Adipose tissue (tissue), 3 donors: ENCODE measurements at places on chromosomes 7 and 10. TPM values are rescaled to one million over a fixed set of nuclear protein-coding genes. Genes with fewer than 3 reads are reported as not detected.

The PLEKHA8 gene
- polyA plus RNA-seq, result 2.1 TPM

The SPACDR gene
- polyA plus RNA-seq, result 0.28 TPM

The INSYN2A gene
- polyA plus RNA-seq, result not detected

The CRCP gene
- 16.5 TPM for polyA plus RNA-seq

The PAXIP1 gene
- polyA plus RNA-seq, result 8.3 TPM

The CD36 gene
- polyA plus RNA-seq, result 612 TPM

The DYDC1 gene
- polyA plus RNA-seq, result not detected

The SFMBT2 gene
- 0.67 TPM for polyA plus RNA-seq

The AKR1C4 gene
- not detected for polyA plus RNA-seq

The HOXA9 gene
- polyA plus RNA-seq, result 2.7 TPM

The EPHA1 gene
- polyA plus RNA-seq, result not detected

The GBX1 gene
- polyA plus RNA-seq, result not detected

The FBXO24 gene
- 0.52 TPM for polyA plus RNA-seq

The SPDYE5 gene
- polyA plus RNA-seq, result 0.08 TPM

The PDE6C gene
- polyA plus RNA-seq, result not detected

The SYNPO2L gene
- 0.11 TPM for polyA plus RNA-seq

The AS3MT gene
- 17.0 TPM for polyA plus RNA-seq

The ENTPD1 gene
- polyA plus RNA-seq, result 1.6 TPM

The PDZD8 gene
- 11.8 TPM for polyA plus RNA-seq

The TFR2 gene
- polyA plus RNA-seq, result 0.48 TPM

The PLCE1 gene
- 0.93 TPM for polyA plus RNA-seq

The CPN1 gene
- polyA plus RNA-seq, result not detected

The EIF5AL1 gene
- polyA plus RNA-seq, result 0.45 TPM

The SPDYE18 gene
- polyA plus RNA-seq, result 0.51 TPM

The ARHGAP22 gene
- polyA plus RNA-seq, result 2.9 TPM
